IPS DF 19.7 (cell line): ENCODE measurements at places on chromosomes 2 and 18.

- DNase-seq: no peak
These were observed 48.2 kb upstream of the BIN1 start for GRCh38 chr2:127155028-127155581.

GRCh38 chr2:232052591-232052990 lies 91.1 kb downstream of the DIS3L2 start:
- no peak for DNase-seq

DNA sequence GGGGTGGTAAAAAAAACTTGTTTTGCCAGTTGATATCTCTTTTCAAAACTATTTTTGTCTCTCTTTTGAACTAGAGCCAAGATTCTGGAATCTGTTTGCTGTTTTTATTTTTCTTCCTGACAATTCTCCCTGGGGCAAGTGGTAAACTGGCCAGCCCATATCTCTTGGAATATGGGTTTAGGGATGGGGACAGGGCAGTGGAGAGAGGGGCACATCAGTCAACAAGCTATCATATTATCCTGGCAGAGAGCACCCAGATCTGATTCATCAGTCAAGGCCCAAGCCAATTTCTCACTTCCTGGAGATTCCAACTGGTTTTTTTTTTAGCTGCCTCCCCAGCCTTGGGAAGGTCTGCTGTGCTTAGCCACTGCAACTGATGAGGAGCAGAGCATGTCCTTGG lies 52.3 kb downstream of the ARHGAP28 start:
- no peak for DNase-seq

DNA sequence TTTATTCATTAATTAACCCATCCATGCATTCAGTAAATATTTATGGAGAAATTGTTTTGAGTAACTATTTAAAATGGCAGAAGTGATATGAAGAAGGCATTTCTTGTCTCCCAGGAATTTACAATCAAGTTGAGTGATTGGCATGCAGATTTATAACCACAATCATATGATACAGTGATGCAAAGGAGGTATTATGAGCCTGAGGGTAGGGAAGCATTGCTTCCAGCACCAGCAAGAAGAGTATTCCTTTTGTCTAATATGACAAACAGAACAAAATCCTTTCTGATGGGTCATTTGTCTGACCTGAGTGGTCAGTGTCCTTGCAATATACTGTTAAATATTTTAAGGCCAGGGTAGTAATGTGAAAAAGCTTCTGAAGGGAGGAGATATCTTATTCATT lies 244.2 kb upstream of the RGPD4 start:
- no peak for DNase-seq

DNA sequence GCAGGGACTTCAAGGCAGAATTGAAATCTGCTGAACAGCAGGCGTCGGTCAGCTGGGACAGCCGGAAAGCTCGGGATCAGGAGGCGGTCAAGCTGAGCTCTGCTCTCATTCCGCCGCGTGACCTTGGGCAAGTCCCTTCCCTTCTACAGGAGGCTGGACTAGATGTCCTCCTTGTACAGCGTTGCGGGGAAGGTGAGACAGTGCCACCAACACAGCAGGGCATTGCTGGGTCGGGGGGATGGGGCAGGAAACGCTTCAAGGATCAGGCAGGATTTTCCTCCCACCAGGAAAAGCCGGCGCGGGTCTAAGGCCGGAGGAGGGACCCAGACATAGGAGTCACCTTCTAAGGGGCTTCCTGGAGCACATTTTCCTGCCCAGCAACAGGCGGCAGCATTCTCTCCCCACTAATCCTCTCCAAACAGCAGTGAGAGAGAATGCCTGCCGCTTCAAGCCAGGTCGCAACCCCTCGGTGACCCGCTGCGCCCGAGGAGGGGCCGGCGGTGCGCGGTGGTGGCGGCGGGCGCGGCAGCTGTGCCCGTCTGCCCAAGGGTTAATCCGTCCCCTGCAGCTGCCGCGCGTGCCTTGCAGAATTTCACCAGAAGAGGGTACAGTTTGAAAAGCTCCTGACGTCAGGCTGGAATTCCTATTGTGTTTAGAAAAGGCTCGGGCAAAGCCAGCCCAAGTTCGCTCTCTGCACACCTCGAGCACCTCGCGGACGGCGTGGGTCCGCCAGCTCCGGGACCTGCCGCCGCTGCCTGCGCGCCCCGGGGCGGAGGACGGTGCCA lies at the start of gene KCNF1:
KCNF1 (plus strand) TSS at position 644 of the 785 bp plus-strand sequence. CDS start 493 bp downstream, outside the sequence.
- no peak for DNase-seq

DNA sequence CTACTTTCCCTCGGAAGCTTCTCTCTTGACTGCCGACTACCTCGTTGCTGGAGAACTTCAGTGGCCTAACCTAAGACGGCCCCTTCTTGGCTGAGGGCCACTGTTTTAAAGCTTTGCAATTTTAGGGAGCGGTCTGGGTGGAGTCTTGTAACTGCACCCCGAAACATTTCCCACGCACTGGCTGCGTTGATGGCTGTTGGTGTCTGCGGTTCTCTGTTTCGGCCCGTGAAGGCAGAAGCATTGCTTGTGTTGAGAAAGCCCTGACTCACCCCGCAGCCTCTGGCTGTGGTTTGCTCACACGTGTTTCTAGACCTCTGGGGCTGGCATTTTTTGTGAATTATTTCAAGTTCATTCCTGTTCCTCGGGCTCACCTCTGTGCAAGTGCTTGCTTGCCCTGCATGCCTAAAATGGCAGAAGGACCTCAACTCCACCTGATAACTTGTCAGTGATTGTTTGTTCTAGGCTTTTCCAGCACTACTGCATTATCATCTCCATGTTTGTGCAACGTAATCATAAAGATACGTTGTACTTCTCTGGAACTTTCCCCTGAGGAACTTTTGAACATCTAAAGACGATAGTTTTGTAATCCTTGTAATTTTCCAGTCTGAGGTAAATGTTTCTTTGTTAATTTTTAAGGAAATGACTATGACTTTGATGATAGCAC lies 94.2 kb upstream of the DLX2 start:
- DNase-seq: no peak

GRCh38 chr2:172434821-172435605 lies 7.6 kb downstream of the ITGA6 start:
- DNase-seq: no peak

DNA sequence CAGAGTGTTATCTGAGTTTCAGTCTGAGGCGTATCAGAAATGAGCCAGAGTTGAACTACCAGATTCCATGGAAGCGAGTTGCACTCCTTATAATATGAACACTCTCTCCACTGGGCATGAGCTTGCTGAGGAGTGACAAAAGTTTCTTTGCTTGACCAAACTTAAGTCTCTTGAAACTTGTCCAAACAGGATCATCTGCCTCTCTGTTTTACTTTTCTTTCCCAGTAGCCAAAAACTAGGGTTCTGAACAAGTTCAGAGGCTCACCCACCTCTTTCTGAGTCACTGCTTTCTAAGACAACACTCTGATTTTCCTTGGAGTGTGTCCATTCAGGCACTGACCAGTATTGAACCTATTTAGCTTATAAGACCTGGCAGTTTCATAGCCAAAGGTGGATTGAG lies 233.2 kb upstream of the TCF4 start:
- no peak for DNase-seq

- no peak for DNase-seq
These were observed 170.7 kb downstream of the ADCYAP1 start for GRCh38 chr18:1075322-1075721.

DNA sequence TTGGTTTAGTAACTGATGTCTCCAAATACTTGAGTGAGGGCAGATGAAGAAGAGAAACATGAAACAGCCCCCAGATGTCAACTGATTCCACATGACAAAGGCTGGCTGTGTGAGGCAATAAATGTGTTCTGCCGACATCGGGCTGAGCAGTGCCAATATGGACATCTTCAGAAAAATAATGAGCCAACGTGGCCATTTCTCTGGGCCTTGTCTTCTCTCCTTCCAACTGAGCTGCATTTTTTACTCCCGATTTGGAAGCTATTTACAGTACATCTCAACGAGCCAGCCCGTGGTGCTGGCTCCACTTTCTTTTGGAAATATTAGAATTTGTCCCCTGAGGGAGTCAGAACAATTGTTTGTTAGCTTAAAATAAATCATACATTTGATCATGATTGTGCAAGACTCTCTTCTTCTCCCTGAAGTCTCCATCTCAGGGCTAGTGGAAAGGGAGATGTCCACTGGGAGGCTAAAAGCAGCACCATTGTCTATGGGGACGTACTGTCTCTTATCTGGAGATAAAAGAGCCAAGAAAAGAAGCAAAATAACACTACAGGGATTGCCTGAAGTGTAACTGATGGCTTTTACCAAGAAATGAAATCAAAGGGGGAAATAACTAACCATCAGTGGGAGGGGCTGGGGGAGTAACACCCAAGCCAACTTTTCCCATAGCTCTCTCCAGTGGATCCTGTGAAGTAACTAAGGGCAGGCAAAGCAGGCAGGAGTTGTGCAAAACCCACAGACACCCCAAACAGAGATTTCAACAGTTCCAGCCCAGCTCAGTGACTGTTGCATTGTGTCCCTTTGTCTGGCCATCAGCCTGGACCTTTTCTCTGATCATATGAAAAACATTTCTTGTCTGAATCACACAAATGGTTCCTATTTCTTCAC lies 114.8 kb downstream of the RDH14 start:
- no peak for DNase-seq

DNA sequence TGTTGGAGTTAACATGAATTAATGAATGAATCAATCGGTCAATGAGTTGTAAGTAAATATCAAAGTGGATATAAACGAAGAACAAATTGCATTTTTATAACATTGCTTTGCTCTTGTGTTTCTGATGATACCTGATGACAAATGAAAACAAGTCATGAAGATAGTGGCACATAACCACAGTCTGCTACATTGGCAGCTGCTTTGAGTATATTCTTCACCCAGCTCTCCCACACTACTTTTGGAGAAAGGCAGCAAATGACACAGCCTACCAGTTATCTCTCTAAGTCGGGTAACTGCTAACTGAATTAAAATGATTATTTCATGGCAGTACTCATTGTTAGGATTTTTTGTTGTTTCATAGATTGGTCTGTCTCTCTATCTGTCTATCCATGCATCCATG lies 76.8 kb downstream of the COL5A2 start:
- DNase-seq: no peak

DNA sequence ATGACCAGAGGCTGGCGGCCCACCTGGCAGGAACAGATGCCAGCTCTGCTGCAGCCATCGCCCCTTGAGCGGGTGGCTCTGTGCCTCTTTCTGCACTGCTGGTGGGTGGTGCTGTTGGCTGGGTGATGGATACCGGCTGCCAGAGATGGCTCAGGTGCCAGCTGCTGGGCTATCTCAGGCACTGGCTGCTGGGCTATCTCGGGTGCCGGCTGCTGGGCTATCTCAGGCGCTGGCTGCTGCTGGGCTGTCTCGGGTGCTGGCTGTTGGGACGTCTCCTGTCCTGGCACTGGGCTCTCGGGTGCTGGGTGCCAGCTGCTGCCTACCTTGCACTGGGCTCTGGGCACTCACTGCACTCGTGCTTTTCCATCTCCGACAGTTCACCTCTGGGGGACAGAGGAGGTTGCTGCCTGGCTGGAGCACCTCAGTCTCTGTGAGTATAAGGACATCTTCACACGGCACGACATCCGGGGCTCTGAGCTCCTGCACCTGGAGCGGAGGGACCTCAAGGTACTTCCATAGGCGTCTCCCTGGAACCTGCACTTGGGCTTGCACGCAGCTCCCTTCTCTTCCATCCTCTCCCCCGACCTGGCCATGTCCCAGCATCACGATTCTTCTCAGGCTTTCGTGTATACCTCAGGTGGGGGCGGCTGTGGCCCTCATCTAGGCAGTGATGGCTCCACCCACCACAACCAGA lies 98.4 kb downstream of the USP40 start:
- DNase-seq: no peak

- no peak for DNase-seq
These were observed 203.2 kb downstream of the DLGAP1 start for GRCh38 chr18:4251873-4252272.

DNA sequence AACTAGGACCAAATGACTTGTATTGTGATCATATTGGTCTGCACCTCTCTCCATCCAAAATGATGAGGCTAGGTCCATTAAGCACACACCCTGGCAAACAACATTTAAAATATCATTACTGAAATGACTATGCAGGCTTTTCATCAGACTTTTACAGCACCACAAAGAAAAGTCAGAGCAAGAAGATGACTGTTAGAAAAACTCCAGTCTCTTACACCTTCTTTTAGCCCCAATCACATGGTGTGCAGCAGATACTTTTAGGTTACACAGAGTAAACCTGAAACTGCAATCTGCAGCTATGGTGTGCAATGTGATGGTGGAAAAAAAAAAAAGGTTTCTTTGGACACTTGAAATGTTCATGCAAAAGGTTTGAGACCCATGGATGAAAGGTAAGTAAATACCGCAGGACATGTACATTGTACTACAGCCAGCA lies 5.4 kb upstream of the POLI start:
- no peak for DNase-seq

DNA sequence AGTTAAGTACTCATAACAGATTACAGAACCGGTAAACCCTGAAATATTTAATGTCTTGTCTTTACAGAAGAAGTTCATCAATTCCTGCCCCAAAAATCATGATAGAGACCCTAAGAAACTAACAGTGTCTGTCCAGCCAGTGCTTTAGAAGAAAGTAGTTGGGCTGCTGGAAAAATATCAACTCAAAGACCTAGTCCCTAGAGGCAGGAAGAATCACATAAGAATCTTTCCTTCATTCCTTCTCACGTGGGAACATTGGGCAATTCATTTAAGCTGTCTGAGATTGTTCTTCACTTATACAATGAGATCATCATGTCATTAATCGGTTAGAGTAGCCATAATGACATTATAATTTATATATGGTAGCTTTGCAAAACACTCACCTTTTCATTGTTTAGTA lies 156.4 kb downstream of the CCBE1 start:
- no peak for DNase-seq

DNA sequence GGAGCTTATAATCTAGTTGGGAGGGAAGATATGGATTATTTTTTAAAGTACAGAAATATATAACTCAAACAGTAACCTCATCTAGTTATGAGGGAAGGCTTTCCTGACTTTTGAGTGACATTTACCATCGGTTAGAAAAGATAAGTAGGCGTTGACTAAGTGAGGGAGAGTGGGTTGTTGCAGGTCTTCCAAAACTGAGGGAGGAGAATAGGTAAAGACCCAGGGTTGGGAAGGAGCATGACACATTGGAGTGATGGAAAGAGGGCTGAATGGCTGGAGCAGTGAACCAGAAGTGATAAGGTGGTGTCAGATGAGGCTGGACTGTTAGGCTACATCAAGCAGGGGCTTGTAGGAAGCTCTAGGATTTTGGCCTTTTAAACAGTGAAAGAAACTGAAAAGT lies 10.6 kb upstream of the NUP35 start:
- no peak for DNase-seq

DNA sequence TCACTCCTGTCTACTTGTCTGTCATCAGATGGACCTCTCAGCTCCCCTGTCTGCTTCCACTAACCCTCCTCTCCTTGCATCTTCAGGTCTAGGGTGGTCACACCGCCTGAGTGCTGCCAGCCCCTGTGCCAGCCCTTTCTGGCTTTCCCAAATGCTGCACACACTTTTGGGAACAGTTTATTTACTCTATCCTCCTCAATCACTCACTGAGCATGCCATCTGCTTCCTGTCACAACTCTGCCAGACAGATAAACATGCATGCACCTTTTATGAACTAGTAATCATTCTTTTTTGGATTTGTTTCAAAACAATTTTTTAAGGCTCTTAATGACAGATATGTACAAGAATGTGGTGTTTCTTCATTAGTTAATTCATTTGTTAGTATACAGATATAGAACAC lies 56.3 kb upstream of the CCDC195 start:
- no peak for DNase-seq

GRCh38 chr2:241218131-241219029 lies 29.9 kb downstream of the ANO7 start:
- DNase-seq: no peak
